Activated CD4-positive, CD25-positive, alpha-beta regulatory T cell (primary cell): ENCODE measurements at places on chromosomes 2 and 18.

DNA sequence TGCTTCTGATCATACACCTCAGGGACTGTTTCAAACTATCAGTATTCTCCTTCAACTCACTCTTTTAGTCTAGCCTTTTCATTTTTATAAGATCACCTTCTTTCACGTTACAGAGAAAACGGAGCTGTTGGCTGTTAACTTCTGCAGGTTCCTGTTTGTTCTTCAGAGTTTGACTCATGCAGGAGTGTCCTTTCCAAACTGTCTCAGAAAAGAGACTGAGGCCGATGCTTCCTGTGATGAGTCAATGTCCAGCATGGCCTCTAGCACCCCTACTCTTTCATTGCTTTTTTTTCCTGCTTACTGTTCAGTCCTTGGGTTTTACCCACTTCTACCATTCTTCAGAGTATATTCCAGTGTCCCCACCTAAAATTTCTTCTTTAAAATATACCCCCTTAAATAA, 240.8 kb upstream of the RGPD4 start:
- DNase-seq: no peak

- DNase-seq: no peak
These were observed 277.5 kb downstream of the PRKCE start for GRCh38 chr2:45928946-45929345.

DNA sequence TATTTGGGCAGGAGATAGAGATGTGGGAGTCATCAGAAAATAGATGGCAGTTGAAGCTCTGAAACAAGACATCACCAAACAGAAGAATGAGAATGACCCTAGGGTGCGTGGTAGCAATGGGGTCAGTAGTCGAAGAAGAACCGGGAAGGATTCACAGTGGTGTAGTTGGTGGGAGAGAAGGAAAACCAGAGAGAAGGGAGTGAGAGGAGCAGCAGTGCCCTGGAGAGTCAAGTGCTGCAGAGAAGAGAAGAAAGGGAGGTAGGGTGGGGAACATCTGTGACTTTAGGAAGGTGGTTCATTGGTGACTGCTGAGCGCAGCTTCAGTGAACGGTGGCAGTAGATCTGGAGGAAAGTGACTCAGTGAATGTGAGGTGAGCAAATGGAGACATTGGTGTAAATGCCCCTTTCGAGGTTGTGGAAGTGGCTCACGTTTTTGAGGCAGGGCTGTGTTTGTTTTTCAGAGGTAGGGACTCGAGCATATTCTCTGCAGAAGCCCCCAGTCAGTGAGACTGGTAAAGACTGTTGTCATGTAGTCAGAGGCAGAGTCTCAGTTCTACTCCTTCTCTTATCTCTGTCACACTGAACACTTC, 36.4 kb downstream of the CDC42EP3 start:
- DNase-seq: no peak

DNA sequence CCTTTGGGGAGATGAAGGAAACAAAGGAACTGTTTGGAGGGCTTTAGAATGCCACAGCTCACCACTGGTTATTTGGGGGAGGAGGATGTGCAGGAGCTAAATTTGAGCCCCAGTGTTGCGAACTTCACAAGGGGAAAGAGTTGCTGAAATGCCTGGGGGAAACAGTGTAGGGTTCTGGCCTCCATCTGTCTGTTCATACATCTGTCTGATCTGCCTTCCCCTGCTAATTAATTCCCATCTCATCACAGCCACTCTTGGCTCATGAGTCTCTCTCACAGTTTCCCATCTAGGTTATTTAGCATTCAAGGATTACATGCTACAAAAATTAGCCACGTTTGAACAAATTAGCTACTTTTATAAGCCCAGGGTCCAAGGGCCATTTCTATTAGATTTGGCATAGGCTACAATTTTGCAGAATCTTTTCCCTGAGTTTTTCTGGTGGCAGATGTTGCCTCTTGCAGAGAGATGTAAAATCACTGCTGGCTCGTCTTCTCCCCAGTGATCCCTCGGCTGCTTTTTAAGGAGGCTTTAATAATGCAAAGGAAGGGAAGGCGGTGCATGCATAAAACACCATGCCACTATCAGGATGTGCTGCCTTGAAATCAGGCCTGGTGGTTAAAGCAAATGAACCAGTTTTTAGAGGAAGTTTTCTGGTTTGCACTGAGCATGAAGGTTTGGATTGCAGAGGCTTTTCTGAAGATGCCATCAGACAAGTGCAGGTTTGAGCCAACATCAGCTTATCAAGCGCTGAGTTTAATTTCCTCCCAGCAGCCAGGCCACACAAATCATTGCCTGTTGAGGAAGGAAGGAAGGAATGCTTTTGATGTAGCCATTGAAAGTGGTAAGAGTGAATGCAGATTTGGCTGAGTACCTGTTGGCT, 35.0 kb downstream of the ADD2 start:
- DNase-seq: no peak

DNA sequence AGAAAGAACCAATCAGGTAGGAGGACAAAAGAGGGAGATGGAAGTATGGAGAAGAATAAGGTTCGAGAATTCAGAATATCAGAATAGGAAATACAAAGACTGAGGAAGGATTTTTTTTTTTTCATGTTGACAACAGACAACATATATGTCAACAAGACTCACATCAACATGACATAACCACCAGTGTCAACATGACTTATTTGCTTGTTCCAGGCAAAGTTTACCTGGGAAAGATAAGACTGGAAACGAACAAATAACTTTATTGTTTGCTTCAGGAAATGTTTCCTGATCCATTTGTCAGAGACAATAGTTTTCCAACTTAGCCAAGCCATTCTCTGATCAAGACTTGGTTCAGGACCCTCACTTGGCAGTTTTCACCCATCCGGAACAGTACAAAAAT, 321.9 kb upstream of the NETO1 start:
- DNase-seq: no peak

DNA sequence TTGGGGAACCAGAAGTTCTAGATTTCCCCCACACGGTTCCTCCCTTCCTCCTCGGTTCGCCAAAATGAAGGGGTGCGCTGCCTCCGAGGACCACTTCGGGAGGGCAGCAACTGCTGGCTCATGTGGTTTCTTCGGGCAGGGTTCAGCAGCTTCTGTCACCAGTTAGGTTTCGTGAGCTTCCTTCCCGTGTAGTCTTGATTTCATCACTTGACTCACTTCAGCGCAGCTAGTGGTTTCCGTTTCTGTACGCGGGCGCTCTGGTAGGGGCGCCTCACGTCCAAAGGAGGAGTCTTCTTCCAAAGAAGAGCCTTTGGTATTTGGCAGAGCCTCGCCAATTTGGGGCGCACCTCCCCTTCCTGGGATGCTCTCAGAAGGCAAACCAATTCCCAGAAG, 485 bp upstream of the GALNT3 start:
- DNase-seq: peak; percentile 9

GRCh38 chr2:74922592-74923227, 35.7 kb upstream of the POLE4 start:
- DNase-seq: no peak

DNA sequence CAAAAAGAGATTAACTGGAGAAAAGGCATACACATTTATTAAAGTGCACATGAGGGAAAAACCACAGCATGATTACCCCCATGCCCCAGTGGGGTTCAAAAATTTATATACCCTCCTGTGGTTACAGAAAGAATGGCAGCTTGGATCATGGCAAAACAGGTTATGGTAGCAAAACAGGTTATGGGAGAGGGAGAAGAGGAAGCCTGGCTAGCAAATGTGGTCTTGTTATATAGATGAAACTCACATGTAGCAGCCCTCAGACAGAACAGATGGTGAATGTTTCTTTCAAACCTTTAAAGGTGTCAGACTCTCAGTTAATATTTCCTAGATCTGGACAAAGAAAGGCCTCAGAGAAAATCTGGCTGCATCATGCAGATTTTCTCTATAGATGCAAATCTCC, 178.2 kb upstream of the ZC3H15 start:
- DNase-seq: no peak

GRCh38 chr2:19299032-19299431, 59.4 kb downstream of the OSR1 start:
- no peak for DNase-seq

DNA sequence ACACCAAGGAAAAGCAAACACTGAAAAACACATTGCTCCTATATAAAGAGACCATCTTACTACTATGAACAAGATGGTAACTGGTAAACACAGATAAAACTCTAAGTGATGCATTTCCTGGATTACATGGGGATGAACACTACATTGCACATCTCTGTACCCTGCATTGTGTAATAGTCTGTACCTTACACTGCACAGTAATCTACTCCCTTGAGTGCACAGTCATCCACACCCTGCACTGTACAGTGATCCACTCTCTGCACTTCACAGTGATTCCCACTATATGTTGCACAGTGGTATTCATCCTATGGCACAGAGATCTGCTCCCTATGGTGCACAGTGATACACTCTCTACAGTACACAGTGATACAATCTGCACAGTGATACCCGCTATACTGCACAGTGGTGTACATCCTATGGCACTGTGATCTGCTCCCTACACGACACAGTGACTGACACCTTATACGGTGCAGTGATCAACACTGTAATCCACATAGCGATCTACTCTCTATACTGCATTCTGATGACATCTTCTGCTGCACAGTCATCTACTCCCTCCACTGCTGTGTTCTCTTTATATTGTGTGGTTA, 462.2 kb upstream of the RGPD4 start:
- no peak for DNase-seq

GRCh38 chr2:118473241-118473640, 374.2 kb downstream of the EN1 start:
- DNase-seq: no peak

DNA sequence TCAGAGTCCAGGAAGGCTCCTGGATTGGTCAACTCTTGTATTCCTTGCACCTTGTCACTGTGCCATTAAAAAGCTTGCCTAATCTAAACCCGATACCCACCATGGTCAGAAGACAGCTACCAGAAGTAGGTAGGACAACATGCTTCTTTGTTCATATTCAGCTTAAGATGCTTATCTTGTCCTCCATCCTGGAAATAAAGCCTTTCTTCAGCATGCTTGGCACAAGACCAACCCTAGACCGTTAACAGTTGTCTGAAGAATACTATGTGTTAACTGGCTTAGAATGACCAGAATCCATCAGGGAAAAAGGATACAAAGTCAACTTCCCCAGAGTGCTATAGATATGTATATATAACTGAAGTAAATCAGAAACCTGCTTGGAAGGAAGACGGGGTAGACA, 193.9 kb downstream of the ZRANB3 start:
- no peak for DNase-seq

DNA sequence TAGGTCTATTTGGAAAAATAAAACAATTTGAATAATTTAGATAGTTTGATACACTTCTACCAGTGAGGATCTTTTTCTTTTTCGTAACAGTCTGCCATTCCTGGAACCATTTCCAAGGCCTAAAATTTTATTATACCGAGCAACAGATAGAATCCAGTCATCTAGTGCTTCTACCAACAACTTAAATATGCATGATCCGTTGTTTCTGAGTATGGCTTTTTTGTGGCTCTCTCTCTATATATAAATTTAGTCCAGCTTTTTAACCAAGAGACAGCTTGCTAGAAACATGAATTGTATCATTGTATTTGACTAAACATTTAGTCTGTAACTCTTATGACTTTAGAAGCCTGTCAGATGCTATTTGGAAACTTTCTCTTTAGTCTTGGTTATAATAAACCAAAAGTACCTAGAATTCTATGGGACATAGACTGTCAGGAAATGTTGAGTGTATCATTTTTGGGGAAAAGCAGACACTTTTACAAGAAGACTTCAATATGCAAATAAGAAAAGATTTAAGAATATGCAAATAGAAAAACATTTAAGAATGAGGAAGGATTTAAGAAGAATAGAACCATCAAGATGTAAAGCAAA, 161.4 kb downstream of the ZEB2 start:
- no peak for DNase-seq

DNA sequence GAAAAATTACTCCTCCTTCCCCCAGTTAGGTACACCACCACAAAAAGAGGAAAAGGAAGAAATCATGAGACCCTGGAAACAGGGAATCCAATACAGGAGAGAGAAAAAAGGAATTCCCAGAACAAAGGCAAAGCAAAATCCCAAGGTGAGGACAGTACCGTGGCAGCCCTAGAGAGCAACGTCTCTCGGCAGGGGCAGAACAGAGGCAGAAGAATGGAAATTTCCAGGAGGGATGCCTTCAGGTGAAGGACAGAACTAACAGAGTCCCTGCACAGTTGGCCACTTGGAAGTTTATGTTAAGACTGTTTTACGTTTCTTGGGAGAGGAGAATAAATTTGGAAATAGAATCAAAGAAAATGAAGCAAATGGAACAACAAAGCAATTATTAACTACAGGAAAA, 27.7 kb downstream of the GRB14 start:
- DNase-seq: no peak

DNA sequence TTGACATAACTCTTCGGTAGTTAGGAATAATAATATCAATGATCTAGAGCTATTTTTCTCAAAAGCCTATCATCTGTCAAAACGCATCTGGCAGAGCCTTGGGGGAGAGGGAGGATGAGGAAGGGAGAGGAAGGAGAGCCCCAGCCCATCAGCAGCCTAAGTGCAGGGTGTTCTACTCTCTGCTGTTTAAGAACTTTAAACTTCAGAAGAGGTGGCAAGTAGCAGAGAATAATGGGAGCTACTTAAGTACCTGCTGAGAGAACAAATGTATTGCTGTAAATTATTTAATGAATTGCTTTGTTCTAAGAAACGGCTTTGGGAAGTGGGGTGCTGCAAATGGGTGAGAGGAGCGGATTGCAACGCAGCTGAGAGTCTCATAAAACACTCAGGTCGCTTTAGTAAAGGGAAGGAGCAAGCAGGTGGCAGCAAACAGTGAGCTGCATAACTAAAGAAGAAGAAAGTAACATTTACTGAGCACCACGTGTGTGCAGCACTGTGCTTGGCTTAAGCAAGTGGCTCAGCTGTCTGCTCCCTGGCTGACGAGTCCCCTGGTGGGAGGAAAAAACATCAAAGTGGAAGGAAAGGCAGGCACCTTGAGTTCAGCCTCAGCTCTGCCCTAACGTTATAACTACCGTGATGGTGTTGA, 26.3 kb upstream of the SH3RF3 start:
- DNase-seq: no peak

GRCh38 chr2:230016844-230017243, 51.9 kb downstream of the SLC16A14 start:
- no peak for DNase-seq

- DNase-seq: peak; percentile 96
These were observed at the start of gene GORASP2 for GRCh38 chr2:170928824-170929685. TSS of gene GORASP2 (plus strand) at chr2:170929253. CDS start at chr2:170929341, 88 bp downstream.

DNA sequence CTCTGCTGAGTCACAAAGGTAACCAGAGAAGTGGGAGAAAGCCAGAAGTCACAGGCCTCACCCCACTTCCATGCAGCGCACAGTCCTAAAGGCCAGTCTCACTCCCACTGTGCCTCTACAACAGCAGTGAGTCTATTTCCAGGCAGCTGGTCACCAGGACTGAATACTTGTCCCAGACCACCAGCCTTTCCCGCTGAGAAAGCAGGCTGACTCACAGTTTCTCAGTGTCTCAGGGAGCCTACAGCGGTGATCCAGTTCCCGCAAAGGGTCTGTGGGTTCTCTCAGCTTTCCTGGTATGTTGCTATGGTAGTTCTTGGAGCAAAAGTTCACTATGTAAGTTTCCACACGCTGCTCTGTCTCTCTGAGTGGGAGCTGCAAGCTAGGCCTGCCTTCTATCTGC, 622.5 kb downstream of the RNF144A start:
- no peak for DNase-seq

DNA sequence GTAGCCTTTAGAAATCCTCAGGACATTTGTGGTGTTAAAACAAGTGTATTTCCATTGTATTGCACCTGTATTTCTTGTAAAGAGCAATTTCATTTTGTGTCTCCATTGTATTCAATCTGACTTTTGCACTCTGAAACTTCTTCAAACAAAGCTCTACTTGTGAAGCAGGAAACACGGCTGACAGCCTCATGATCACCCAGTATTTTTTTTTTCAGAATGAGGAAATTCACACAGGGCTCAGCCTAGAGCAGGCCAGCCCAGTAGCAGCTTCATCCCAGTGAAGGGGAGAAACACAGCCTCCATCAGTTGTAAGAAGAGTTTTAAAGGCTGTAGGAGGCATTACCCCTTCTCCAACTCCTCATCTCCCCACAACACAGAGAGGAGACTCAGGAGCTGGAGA, 175.9 kb upstream of the KLHL29 start:
- no peak for DNase-seq
